ENCODE measurements at places on chromosomes 12 and 14.

GRCh38 chr14:50447461-50447860 is 50.8 kb upstream of the CDKL1 start:
- no peak for DNase-seq

DNA sequence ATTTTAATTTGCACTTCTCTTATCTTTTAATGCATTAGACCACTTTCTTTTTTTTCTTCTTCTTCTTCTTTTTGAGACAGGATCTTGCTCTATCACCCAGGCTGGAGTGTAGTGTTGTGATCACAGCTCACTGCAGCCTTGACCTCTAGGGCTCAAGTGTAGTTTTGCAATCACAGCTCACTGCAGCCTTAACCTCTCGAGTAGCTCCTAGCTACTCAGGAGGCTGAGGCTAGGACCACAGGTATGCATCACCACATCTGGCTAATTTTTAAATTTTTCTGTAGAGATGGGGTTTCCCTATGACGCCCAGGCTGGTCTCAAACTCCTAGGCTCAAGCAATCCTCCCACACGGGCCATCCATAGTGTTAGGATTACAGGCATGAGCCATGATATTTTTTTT is 12.7 kb downstream of the TMED8 start:
- no peak for DNase-seq

GRCh38 chr14:71141701-71142374 is 234.6 kb downstream of the PCNX1 start:
- no peak for DNase-seq

GRCh38 chr12:57890191-57891115 is 43.9 kb upstream of the CTDSP2 start:
- no peak for DNase-seq

GRCh38 chr14:59474172-59474571 is 9.0 kb upstream of the GPR135 start:
- no peak for DNase-seq

DNA sequence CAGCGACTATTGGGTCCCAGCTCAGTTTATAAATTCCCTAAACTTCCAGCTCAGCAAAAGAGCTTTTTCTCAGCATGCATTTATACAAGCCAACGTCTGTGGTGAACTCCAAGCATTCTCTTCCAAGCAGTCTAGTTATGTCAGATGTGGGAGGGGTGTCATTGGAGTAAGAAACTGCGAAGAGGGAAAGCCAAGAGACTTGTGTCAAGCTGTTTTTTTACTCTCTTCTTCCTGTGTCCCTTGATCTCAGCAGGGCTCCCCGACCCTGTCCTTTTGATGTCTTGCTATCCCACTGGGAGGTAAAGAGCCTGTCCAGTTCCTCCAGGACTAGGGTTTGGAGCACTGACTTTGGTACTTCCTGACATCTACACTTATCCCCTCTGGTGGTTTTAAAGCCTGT is 69.0 kb downstream of the PPM1H start:
- no peak for DNase-seq

- DNase-seq, result no peak
Measured at GRCh38 chr12:24848941-24849477, 99.9 kb downstream of the BCAT1 start.

- DNase-seq, result no peak
Measured at GRCh38 chr14:94389104-94389469, 685 bp upstream of the SERPINA1 start.

GRCh38 chr12:91877022-91877421 is 268.6 kb downstream of the BTG1 start:
- DNase-seq, result peak; percentile 88

DNA sequence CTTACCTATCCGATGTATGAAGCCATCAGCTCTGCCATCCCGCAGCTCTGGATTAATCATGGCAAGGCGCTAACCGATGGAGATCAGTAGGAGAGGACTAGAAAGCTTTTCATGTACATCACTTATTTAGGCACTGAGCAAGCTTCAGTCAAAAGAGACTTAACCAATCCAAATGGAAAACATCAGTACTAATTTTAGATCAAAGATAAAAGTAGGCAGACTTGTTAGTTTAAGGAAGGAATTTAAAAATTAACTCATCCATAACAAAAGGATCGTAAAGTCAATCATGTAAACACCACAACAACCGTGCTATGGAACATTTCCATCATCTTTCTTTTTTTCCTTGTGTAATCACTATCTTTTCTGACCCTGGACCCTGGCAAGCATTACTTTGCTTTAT is at the start of gene CLEC2A:
Gene CLEC2A, minus strand, starts transcription at position 101 of the 400 bp plus-strand sequence. Its CDS starts 41 bp downstream, at position 60.
- DNase-seq, result no peak

DNA sequence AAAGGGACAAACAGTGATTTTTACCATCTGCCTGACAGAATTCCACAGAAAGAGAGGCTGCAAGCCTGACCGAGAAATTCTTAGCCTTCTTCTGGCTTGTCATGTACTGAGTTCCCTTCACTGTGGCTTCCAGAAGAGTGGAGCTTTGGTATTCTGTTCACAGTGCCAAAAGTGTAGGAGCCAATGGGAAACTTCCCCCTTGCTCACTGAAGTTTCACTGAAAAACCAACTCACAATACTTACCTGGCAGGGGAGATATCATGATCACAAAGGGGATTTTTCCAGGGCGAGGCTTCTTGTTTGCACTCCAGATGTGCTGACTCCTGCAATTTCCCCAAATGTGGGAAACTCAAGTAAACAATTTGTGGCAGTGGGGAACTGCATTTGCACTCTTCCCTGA is 31.7 kb upstream of the MMP19 start:
- no peak for DNase-seq

- no peak for DNase-seq
Measured at GRCh38 chr14:80965037-80965436, 9.6 kb downstream of the TSHR start.

DNA sequence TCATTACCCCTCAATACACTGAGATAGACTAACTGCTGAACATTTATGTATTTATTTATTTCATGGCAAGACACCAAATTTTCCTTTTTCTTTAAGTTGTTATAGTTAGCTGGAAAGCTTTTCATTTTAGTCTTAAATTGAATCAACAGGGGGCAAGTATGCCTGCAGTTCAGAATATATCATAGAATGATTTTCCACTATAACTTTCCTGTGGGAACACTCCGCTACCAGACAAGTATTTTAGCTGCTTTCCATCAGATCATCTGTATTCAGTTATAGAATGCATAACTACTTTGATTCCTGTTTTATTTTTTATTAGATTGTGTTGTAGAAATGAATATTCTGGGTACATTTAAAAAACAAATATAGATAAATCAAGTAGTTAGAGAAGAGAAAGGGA is 102.0 kb downstream of the SLC6A15 start:
- DNase-seq, result no peak
